CD4-positive, alpha-beta T cell (primary cell): ENCODE measurements at places on chromosomes 5 and 9.

GRCh38 chr9:125493384-125493783 is 213.6 kb downstream of the MAPKAP1 start:
- DNase-seq, result no peak

GRCh38 chr9:134130503-134131375 is 5.1 kb upstream of the WDR5 start:
- DNase-seq, result no peak

GRCh38 chr9:72925891-72926290 is 27.0 kb downstream of the ALDH1A1 start:
- no peak for DNase-seq

DNA sequence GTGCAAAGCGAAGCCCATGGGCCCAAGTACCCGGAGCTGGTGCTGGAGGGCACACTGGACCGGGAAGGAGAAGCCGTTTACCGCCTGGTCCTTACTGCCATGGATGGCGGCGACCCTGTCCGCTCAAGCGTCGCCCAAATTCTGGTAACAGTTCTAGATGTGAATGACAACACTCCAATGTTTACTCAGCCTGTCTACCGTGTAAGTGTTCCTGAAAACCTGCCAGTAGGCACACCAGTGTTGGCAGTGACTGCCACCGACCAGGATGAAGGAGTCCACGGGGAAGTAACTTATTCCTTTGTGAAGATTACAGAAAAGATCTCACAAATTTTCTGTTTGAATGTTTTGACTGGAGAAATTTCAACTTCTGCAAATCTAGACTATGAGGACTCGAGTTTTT is 936 bp downstream of the PCDHGA6 start:
- no peak for DNase-seq

- DNase-seq, result no peak
Observed at GRCh38 chr5:159864885-159865691, 51.2 kb upstream of the ADRA1B start.

DNA sequence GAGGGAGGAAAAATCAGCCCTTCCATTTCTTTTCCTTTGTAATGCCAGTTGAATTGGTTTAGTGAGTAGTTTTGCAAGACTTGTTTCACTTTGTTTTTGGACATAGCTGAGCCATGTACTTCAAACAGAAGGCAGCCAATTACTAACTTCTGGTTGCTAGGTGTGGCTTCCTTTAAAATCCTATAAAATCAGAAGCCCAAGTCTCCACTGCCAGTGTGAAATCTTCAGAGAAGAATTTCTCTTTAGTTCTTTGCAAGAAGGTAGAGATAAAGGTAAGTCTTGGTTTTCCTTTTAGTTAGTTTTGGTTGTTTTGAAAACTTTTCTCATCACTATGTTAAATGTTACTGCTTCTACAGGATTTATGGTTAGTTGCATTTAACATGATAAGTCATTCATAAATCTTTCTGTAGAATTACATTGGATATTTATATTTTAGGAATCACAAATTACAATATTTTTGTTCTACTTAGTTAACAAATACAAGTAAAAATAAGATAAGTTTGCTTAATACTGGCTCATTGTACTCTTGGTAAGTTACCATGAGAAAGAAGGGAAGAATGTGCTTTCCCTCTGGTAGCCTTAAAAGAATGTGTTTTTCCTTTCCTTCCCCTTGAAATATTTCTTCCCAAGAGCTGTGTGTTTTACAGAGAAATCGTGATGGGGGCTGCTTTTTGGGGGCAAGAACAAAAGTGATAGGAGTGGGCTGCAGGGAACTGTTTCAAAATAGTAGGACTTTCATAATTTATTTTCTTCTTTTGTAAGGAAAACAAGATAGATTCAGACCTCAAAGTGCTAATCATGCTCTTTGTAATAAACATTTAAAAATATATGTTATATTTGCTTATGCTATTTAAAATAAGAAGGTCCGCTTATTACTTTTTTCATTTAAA is at the start of gene ANXA1:
TSS of gene ANXA1 (plus strand) at position 213 of the 890 bp plus-strand sequence. CDS start 6,671 bp downstream, outside the sequence.
- no peak for DNase-seq

DNA sequence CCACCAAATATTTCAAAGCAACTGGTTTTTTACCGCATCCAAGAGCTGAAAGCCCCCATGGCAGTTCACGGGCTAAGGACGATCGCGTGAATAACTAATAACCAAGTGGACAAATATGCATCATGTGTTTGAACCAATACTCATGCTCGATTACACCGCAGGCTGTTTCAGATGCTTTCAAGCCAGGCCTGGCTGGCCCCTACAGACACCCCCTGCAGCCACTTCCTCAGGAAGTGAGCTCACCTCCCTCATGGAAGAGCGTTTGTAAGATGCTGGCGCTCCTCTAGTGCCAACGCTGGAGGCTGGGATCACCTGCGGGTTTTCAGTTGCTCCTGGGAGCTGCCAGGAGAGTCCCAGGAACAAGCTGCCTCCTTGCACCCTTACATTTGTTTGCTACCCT is 53.9 kb upstream of the PTCH1 start:
- DNase-seq, result no peak

DNA sequence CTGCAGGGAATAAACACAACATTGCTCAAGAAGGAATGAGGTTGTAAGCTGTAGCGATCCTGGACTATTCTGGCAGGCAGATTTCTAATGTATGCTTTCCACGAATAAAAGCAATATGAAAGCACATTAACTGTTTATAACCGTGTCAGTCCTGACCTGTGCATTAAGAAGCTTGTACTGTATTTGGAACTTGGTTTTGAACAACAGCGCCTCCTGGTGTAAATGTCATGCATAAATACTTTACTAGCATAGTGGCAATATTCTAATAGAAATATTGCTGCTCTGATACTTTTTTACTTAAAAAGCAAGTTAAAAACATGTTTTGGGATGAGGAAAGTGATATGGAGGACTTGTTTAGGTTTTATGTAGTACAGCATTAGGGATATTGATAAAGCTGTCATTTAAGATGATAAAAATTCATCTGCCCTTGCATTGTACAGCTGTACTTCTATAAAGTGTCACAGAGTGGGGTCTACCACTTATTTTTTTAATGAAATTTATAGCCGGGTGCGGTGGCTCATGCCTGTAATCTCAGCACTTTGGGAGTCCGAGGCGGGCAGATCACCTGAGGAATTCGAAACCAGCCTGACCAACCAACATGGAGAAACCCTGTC is 70.7 kb upstream of the GNE start:
- DNase-seq, result peak; percentile 22

DNA sequence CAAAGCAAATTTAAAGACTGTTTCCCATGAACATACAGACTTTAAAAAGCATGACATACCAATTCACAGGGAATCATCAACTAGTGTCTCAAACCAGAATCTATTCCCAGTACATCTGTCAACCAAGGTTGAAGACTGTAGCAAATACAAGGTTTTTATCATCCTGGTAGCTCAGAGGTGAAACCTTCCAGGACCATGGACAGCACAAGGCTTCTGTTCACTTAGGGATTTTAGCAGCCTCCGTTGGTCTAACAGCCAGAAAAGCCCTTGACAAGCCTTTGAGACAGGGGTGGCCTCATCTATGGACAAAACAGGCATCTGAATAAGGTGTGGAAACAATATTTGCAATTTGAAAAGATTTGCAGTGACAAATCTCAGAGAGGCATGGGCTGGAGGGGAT is 119.0 kb downstream of the TRIM32 start:
- no peak for DNase-seq

DNA sequence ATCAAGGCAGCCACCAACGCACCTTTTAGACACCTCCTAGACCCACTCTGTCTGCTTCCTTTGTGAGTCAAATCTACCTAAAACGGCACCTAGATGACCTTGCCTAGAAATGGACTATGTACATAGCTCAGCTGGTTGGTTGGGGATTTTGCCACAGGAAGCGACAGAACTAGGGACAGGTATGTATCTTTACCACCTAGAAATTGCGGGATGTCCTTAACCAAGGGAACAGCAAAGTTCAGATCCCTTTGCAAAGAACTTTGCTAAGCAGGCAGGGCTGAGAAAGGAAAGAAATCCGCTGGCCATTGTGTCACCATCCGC is 2.0 kb upstream of the ENC1 start:
- DNase-seq, result no peak

- DNase-seq, result no peak
Observed at GRCh38 chr5:156378159-156378558, 51.2 kb downstream of the SGCD start.

DNA sequence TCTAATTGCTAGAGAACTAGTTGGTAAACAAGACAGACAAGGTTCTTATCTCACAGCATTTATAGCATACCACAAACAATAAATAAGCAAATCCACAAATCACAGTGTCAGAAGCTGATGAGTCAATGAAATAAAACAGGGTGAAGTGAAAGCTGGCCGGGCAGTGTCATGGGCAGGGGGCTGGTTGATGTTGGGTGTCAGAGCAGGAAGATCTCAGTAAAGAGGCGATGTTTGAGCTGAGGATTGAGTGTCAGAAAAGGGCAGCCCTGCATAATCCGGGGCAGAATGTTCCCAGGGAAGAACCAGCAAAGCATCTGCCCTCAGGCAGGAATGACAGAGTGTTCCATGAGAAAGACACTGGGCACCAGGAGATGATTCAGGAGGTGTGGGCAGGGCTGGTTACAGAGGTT is 183.4 kb downstream of the GOLPH3 start:
- no peak for DNase-seq

DNA sequence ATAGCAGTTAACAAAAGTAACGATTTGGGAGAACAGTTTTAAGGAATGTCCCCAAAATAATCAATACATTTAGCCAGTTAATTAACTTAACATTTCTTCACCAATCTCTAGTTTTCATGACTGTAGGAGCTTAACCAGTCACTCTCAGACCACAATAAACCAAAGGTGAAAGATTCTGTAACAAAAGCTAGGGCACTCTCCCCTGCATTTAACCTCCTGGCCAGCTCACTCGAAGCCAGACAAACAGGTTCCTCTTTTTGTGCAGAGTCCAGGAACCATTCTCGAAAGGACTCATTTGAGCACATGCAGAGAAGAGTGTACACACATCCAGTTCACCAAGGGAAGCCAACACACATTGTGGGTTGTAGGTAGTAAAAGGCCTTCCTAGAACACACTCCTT is 6.5 kb downstream of the IL7R start:
- no peak for DNase-seq

DNA sequence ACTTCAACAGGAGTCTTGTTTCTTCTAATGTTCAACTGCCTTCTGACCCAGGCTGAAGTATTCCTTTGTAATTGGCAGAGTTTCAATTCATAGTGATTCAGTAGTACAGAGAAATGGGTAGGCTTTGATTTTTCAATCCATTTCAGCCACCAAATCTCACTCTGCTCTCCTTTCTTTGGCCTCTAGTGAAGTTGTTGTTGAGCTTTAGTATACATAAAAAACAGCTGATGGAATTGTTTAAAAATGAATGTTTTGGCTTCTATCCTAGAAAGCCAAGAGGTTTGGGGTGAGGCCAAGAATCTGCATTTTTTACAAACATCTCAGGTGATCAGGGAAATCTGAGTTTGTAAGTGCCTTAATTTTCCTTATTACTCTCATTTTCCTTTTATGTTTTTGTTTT is 182.9 kb upstream of the MAP1B start:
- DNase-seq, result no peak

DNA sequence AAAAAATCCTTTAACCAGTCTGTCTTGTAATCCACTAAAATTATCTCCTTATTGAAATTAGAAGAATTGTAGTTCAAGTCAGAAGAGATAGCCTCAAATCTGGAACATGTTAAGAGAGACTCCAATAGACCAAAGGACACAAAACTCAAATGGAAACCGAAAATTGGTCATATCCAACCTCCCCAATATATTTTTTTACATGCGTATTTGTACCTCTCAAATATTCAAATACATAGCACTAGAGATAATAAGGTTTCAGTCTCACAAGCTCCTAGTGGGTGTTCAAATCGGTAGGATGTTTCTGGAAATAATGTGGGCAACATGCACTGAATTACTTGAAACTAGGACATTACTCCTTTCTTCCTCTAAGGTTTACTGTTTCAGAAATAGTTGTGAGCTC is 33.5 kb downstream of the EPB41L4A start:
- no peak for DNase-seq

GRCh38 chr5:74141053-74141452 is 499.5 kb downstream of the ENC1 start:
- no peak for DNase-seq

GRCh38 chr5:166617507-166617906 is 1673.9 kb upstream of the WWC1 start:
- DNase-seq, result no peak

DNA sequence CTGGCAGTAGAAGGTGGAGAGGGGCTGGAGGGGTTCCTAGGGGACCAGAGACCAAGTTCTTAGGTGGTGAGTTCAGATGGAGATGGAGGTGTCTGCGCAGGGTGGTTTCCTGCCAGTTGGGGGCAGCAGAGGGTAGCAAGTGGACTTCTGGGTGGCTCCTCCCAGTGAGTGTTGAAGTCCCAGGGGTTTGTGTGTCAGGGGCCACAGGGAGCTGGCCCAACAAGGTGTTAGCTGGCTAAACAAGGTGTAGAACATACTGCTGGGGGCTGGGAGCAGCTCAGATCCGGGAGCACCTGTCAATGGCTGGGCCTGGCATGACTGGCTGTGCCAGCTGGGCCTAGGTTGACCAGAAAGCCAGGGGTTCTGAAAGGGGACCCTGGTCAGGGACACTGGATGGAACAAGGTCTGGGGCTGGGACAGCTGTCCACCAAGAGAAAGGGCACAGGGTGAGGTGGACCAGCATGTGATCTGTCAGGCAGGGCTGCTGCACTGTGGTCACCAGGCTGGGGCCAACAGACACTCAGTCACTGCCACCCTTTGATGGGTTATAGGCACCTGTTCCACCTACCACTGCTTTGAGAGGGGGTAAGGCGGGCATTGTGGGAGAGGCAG is 35.6 kb downstream of the DAB2IP start:
- DNase-seq, result peak; percentile 6

GRCh38 chr9:92064711-92065110 is 50.5 kb downstream of the SPTLC1 start:
- DNase-seq, result no peak

GRCh38 chr5:66223637-66224036 is 79.5 kb downstream of the SREK1 start:
- no peak for DNase-seq

- DNase-seq, result no peak
Observed at GRCh38 chr5:148808864-148809642, 17.4 kb upstream of the ADRB2 start.

DNA sequence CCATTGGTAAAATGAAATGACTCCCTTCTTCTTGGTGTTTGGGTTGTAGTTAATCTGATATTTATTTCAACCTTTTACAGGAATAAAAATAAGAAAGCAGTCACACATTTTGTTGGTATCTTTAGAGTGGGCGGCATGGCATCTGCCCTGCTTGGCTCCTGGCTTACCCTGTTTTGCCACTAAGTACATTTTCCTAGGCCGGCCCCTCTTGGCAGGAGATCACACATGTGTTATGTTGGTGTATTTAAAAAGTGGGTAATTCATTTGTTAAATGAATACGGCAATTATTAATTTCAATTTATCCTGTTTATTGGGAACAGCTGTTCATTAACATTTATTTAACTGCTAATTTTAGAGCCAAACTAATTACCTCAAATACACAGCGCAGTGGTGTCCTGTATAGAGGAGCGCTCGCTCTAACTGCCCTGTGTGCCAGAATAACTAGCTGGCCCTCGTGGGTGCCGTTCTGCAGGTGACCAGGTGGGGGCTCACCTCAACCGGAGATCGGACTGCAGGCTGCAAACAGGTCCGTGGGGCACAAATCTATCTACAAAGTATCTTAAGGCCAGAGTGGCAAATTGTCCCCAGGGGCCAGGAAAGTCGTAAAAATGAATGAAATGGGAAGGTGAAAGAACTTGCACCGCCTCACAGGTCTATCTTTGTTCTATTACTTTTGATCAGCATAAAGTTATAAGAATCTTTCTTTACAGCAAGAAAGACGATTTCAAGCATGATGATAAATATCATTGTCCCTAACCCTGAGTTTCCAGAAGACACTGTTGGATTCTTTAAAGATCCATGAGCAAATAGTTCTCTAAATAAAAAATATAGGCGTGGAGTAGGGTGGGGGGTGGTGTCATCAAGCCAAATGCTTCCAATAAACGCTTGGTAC is 26.2 kb upstream of the GPR151 start:
- DNase-seq, result peak; percentile 75
